ENCODE measurements at places on chromosomes 12 and 14. TPM values are rescaled to one million over a fixed set of nuclear protein-coding genes. Genes with fewer than 3 reads are reported as not detected.

GRCh38 chr14:89121968-89122620 is 294.9 kb downstream of the FOXN3 start:
- no peak for DNase-seq

- no peak for DNase-seq
These were observed 75.3 kb upstream of the DUSP6 start for GRCh38 chr12:89427508-89428156.

- DNase-seq: peak; percentile 77
These were observed 1.6 kb downstream of the ART4 start for GRCh38 chr12:14841761-14842160.

GRCh38 chr12:52634266-52635056 is 16.1 kb upstream of the KRT73 start:
- DNase-seq: peak; percentile 87

GRCh38 chr14:104078031-104078455 is 7.5 kb upstream of the ASPG start:
- DNase-seq: peak; percentile 89

DNA sequence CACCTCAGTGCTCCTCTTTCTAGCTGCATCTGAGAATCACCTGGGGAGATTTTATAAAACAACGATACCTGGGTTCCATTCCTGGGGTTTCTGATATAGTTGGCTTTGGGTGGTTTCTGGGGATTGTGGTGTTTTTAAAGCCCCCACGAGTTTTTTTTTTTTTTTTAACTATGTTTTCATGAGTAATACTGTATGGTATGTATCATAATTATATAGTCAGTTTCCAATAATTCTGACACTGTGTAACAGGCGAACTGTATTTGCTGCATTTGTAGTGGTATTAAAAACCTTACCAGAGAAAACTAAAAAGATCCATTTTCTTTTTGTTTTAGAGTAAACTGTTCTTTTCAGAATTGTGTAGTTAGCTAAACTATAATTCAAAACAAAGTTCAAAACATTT is 84.9 kb downstream of the SRGAP1 start:
- no peak for DNase-seq

DNA sequence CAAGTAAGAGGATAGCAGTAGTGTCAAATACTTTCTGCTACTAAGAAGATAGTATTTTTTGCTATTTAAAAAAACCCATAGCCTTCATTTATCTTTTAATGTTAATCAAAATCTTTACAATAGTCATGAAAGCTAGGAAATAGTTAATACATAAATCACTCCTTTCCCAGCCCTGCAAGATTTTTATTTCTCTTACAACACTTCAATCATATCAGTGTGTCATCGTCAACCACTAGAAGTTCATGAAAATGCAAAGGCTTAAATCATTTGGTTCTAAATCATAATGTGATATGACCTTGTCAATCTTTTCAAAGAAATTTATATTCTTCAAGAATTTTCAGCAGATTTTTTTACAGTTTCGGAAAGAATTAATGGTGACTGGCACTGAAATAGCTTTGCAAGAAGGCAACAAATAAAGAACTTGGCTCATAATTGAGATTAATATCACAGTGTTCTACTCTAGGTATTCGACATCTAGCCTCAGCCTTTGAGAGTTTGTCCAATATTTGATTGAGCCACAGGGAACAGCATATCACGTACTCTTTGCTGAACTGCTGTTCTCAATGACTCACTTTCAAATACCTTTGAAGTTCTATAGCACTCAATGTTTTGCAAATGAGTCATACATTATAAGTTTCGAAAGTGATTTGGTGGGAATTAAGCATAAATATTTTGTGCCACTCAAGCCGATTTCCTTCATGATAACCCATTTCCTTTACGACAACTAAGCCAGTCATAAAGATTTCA is 384.0 kb upstream of the FOXG1 start:
- DNase-seq: no peak

- DNase-seq: no peak
These were observed 239.4 kb downstream of the PAWR start for GRCh38 chr12:79451365-79451764.

- no peak for DNase-seq
These were observed 151.5 kb upstream of the SLC38A2 start for GRCh38 chr12:46523863-46524770.

DNA sequence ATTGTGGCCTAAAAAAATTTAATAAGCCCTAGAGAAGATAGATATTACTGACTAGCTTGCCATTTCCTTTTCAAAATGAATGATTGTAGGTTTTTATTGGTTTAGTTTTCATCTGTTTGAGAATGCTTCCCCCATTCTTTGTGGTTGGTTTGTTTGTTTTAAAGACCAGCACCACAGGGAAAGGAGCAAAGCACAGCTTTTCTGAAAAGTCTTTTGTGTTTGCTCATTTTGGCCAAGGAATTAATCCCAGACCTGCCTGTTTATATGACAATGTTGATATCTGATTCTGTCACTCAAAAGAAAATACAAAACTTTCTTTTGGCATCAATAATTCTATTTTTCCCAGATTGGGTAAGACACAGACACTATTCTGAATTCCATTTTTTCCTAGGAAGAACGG is 312.5 kb upstream of the FLRT2 start:
- no peak for DNase-seq

GRCh38 chr14:99874306-99874705 is 81.1 kb downstream of the EML1 start:
- no peak for DNase-seq

GRCh38 chr12:94889445-94890210 is 113.9 kb downstream of the NDUFA12 start:
- DNase-seq: no peak

DNA sequence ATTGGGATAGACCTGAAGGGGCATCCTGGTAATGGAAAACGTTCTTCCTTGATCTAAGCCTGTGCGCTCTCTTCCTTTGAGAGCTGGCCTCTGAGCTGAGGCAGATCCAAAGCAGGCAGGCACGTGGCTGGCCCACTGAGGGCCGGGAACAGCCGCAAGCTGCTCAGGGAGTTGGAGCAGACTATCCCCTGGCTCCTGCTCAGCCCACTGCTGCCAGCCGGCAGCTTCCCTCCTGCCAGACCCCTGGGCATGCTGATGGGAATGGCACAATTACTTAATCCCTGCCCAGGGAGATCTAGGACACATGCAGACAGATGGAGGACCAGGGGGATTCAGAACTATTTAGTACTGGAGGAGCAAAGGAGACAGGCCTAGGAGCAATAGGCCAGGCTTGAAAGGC is 14.4 kb downstream of the NEUROD4 start:
- no peak for DNase-seq

- DNase-seq: no peak
These were observed 4.7 kb downstream of the NFYB start for GRCh38 chr12:104133321-104133720.

DNA sequence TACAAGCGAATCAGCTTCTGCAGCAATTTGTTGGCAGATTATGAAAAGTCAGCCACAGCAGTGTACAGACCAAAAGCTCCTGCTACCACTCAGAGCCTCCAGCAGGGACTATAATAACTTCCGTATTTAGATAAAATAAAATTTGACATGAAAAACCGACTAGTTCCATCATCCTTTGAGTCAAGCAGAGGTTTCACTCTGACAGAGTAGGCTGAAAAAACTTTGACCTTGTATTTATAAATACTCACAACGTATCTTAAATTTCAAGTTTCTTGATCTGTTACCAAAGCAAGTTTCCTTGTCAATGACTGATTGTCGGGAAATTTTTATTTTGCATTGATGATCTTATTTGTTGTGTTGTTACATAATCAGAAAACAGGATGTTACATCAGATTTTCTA is 283.4 kb downstream of the DAD1 start:
- DNase-seq: no peak

GRCh38 chr12:27851311-27851710 is 71.3 kb upstream of the MANSC4 start:
- no peak for DNase-seq

DNA sequence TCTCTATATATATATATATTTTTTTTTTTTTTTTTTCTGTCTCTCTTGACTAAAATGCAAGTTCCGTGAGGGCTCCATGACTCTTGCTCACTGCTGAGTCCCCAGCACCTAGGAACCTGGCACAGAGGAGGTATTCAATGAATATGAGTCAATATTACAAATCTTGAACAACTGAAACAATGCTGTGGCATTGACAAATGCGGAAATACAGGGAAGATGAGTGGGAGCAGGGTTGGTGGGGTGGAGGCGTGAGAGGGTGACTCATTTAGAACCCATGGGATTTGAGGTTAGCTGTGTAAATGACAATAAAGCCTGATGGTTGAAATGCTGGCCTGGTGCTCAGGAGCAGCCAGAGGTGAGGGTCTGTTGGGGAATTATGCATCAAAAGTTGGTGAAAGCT is 121.7 kb upstream of the FUT8 start:
- no peak for DNase-seq

GRCh38 chr12:26732005-26732908 is 100.7 kb downstream of the ITPR2 start:
- no peak for DNase-seq

- DNase-seq: no peak
These were observed 10.4 kb upstream of the KRT7 start for GRCh38 chr12:52222692-52223091.

DNA sequence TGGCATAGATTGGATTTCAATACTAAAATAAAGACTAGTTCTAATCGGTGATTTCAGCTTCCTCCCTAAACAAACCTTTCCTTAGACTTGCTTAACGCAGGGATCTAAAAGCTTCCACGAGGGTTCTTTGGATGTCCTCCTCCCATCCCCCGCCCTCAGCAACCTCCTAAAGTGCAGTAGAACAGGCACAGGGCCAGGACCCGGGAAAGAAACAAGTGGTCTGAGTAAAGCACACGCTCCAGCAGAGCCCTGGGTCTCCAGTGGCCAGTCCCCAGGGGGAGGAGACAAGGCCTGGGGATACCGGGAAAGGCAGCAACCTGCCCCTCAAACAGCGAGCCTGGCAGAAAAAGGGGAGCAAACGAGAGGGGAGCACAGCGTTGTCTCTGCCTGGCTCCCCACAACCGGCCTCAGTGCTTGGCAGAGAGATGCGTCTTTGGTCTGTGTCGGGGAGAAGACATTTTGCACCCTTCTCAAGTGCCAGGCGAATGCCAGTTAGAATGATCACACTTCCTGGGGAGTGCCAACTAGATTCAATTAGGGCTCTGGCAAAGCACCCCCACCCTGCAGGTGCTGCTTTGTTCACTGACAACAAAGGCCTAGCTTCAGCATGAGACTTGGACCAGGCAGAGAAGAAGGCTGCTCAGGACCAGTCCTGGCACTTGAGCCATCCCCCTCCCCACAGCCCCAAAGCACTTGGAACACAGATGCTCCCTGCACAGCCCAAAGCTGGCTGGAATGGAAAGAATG is 17.1 kb upstream of the SLC6A12 start:
- no peak for DNase-seq

DNA sequence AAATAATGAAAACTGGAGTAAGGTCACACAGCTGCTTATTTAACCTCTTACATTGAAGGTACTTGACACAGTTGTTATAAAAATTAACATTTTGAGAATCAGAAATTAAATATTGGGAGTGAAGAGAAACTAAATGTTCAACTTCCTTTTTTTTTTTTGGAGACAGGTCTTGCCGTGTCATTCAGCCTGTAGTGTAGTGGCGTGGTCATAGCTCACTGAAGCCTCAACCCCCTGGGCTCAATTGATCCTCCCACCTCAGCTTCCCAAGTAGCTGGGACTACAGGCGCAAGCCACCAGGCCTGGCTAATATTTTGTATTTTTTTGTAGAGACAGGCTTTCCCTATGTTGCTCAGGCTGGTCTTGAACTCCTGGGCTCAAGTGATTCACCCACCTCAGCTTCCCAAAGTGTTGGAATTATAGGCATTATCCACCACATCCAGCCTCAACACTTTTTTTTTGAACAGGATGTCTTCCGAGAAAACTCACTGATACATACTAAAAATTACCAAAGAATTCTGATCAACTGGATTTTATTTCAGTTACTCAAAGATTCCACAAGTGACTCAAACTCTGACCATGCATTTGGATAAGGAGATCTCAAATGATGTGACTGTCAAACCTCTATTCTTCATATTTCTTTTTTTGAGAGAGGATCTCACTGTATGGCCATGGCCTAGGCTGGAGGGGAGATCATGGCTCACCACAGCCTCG is 35.4 kb downstream of the SGPP1 start:
- DNase-seq: no peak

DNA sequence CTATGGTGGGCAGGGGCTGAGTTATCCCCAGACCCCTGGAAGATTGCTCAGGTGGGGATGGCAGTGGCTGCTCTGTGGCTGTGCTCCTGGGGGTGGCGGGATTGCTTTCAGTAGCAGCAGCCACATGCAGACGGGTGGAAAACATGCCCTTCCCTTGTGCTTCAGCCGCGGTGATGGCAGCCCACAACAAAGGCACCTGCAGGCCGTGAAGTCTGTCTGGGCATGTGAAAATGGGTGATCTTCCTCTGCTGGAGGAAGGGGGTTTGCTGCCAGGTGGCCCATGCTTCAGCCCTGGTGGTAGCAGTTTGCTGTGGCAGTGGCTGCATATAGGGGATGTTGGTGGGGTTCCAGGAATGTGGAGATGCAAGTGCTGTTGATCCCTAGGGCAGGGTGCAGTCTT is 326.2 kb upstream of the RGS6 start:
- DNase-seq: no peak

DNA sequence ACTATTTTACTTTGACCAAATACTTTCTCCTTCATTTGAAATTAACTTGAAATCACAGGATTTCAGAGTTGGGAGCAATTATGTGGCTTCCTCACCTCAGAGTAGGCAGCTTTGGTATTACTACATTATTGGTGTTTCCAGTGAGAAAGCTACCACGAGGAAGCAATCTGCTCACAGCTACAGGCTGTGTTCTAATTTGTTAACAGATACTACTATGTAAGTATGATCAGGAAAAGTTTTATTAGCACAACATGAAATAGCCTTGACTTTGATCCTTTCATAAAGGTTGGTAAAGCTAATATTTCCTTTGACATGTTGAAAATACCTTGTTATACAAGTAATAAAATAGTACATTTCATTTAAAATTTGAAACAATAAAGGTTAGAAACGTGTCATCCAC is 30.6 kb downstream of the TAOK3 start:
- no peak for DNase-seq

DNA sequence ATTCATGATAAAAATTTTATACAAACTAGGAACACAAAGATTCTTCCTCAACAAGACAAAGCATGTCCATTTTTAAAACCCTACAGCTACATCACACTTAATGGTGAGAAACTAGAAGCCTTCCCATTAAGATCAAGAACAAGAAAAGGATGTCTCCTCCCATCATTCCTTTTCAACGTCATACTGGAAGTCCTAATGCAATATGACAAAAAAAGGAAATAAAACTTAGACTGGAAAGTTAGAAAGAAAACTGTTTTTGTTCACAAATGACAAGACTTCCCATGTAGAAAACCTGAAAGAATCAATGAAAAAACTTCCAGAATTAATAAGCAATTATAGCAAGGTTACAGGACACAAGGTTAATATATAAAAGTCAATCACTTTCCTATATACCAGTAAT is 82.5 kb downstream of the NUMB start:
- no peak for DNase-seq

The SOAT2 gene
- not detected for total RNA-seq

The KRT79 gene
- total RNA-seq: not detected

The LETMD1 gene
- 19.7 TPM for total RNA-seq

The KRT6A gene
- not detected for total RNA-seq

The C12orf50 gene
- 0.11 TPM for total RNA-seq

The EIF2S3B gene
- 0.35 TPM for total RNA-seq

The LDHB gene
- total RNA-seq: 2,064 TPM

The NDUFA9 gene
- 371 TPM for total RNA-seq

The TAS2R9 gene
- total RNA-seq: 0.22 TPM

The APEX1 gene
- 69.2 TPM for total RNA-seq

The MYBPC1 gene
- total RNA-seq: 8.3 TPM

The TMTC3 gene
- 5.8 TPM for total RNA-seq
